ENCODE measurements at places on chromosomes 11 and 22.

DNA sequence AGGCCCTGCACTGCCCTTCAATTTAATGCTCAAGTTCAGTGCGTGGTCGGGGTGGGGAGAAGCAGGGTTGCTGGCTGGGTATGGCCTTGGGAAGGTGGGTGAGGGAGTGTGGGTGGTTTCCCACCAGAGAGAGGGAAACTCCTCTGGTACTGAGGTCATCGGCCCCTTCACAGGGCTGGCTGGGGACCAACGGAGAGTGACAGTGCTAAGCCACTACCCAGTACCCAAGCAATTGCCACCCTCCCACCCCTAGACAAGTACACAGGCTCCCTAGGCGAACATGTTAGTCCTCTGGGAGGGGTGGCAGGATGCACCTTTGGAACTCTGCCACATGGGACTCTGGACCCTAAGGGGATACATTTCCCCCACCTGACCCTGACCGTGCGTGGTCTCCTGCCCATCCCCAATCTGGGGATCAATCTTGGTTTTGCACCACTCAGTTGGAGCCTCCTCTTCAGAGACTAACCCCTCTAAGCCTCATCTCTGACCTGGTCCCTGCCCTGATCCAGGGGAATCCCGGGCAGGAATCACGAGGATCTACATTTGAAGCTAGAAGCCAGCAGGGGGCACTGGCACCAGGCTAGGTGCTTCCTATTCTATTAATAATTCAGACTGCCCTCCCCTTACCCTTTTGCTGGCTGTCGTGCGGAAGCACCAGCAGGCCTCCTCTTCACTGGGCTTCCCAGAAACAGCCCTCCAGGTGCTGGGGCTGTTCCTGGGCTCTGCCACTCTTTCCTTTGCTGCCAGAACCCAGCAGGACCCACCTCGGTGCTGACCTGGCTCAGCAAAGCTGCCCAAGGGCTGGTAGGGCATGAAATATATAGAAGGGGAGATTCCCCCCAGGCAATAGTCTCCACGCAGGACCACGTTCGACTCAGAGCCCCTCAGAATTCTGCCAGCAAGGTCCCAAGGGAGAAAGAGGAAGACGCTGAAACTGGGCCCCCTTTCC is 377.7 kb downstream of the TENM4 start:
- DNase-seq, result no peak

DNA sequence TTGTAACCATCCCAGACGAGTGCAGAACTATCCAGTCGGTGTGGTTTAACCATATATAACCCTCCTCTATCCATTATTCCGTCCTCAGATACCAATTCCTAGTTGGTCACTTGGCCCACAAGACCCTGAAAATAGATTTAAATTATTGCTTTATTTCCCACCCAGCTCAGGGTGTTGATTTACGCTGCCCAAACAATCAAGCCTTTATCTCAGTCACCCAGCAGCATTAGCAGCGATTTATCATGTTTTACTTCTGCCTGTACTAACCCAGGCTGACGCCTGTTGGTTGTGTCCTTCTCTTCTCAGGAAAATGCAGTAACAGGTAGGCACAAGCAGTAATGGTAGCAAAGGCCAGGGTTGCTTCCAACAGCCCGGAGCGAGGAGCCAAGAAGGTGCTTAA is 81.2 kb downstream of the DSCAML1 start:
- DNase-seq, result no peak

DNA sequence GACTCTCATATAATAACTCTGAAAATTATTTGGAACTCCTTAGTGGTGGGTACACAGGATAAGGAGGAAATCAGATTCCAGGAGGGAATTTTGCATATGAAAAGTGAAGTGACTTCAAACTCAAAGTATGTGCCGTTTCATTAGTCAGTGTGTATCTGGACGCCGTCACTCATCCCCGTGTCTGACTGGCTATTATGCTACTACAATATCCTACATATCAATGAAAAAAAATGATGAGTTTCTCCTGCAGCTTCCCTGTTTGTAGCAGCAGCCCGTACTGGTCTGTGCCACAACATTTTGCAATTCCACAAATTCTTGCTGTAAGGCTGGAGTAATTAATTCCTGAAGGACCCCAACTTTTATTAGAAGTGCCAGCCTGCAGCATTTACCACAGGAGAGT is 16.5 kb downstream of the WT1 start:
- DNase-seq, result no peak

DNA sequence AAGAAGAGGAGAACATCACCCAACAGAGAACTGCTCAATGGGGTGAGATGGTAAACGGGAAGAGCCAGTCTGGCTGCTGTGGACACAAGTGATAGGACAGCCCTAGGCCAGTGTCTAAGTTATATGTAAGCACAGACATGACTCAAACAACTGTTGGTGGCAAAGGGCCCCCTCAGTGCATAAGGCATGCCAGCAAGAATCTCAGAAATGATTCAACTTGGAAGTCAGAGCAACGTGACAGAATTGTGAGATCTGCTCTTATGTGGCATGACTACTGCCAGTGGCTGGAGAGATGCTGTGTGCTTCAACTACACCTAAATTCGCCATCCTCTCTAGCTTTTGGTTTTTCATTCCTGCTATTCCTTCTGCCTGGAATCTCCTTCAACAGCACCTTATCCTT is 7.4 kb downstream of the SLN start:
- DNase-seq, result no peak

DNA sequence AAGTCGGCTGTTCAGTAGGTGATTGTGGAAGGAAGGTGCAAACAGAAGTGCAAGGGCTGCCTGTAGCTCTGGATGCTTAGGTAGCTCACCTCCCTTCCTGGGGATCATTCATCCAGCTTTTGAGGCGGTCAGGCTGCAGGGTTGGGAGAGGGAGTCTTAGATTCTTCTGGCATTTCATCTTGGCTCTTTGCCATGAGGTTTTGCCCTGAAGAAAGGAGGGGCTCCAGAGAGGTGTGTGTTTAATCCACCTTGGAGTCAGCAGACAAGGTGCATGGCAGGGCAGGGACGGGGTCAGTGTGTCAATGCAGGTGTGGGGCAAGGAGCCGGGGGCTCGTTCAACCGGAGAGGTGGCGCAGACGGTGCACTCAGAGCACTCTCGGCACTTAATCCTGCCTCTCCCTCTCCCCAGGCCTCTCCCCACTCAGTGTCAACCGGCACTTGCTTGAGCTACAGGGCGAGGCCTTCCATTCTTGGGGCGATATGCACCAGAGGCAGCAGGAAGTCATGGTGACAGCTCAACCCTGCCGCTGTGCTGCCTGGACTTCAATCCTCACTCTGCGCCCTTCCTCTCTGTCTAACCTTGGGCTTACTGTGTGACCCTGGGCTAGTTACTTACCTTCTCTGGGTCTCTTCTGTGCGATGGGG is 7.2 kb downstream of the ADAMTS15 start:
- no peak for DNase-seq

- no peak for DNase-seq
These were observed 235.7 kb downstream of the BUD13 start for GRCh38 chr11:116537121-116537520.

GRCh38 chr22:42436404-42436803 is 4.2 kb upstream of the NFAM1 start:
- DNase-seq, result no peak

GRCh38 chr11:3123305-3123704 is 41.8 kb downstream of the OSBPL5 start:
- peak; percentile 94 for DNase-seq

DNA sequence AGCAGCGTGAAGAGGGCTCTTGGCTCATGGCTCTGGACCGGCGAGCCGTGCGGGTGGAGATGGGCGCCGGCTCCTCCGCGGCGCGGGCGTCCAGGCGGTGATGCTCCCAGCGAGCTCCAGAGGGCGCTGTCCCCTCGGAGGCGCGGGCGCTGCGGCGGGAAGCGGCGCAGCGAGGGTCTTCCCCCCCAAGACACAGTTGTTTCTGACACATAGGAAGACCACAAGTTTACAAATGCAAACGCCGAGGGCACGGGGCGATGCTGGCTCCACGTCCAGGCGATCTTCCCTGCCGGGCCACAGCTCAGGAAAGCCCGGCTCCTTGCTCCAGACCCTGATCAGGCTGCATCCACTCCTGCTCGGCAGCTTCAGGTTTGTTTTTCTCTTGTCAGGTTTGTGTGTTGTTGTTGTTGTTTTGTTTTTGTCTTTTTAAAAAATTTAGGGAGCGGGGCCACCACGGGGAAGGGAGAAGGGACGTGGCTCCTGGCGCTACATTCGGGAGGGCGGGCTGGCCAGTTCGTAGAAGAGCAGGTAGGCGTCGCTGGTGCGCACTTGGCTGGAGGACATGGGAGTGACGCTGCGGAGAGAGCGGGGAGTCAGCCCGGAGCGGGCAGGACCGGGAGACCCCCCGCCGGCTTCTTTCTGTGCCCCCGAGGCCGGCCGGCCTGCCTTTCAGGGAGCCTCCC is 10.0 kb upstream of the MFRP start:
- peak; percentile 92 for DNase-seq

DNA sequence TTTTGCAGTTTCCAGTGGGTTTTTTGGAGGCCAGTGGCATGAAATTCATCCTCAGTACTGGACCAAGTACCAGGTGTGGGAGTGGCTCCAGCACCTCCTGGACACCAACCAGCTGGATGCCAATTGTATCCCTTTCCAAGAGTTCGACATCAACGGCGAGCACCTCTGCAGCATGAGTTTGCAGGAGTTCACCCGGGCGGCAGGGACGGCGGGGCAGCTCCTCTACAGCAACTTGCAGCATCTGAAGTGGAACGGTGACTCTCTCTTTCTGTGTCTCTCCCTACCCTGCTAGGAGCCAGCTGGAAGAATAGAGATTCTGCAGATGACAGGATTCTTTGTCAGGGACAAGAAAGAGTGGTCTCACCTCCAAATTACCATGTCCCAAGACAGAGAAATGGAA is 25.5 kb downstream of the EHF start:
- DNase-seq, result no peak

- DNase-seq, result peak; percentile 81
These were observed 4.0 kb upstream of the MCAM start for GRCh38 chr11:119320776-119321524.

- DNase-seq, result no peak
These were observed 1001.0 kb upstream of the TENM4 start for GRCh38 chr11:80441821-80442220.

DNA sequence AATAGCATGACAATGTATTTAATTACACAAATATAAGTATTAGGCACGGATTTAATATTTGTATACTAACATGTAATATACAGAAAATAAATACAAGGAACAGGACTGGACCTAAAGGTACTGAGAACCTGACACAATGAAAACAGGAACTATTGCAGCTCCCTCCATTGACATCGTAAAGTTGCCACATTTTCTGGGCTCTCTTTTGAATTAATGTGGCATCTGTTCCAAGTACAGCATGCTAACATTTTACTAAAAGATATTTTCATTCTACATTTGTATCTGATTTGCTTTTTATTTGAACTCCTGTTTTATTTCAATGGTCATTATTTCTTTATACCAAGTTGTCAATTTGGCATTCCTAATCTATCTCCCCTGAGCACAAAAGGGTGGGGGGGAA is 15.3 kb downstream of the PHF21A start:
- no peak for DNase-seq

DNA sequence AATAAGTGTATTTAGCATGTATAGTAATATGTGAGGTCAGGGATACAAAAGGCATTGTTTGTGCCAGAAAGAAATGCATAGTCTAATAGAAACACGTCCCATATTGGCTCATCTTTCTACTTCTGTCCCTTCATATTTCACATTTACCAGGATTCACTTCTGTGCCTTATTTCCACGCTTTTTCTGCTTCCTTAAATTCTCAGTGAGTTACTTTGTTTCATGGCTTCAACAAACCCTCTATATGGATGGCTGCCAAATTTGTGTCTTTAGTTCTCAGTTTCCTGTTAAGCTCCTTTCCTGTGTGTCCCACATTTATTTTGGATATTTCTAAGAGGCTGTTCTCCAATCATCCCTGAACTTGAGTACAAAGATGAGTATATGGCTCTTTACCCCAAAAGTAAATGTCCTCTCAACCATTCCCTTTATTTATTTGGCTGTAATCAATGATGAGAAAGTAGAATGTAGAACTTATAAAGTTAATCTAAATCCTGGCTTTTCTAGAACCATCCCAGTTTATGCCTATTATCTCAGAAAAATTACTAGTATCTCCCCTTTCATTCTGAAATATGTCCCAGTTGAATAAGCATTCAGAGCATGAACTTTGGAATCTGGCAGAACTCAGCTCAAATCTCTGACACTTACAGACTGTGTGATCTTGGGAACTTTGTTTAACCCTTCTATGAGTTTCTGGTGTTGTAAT is 23.5 kb downstream of the OR8B12 start:
- no peak for DNase-seq

GRCh38 chr22:27206374-27207133 is 549.2 kb downstream of the MIAT start:
- no peak for DNase-seq

GRCh38 chr11:116192509-116193210 is 580.1 kb downstream of the BUD13 start:
- DNase-seq, result no peak

DNA sequence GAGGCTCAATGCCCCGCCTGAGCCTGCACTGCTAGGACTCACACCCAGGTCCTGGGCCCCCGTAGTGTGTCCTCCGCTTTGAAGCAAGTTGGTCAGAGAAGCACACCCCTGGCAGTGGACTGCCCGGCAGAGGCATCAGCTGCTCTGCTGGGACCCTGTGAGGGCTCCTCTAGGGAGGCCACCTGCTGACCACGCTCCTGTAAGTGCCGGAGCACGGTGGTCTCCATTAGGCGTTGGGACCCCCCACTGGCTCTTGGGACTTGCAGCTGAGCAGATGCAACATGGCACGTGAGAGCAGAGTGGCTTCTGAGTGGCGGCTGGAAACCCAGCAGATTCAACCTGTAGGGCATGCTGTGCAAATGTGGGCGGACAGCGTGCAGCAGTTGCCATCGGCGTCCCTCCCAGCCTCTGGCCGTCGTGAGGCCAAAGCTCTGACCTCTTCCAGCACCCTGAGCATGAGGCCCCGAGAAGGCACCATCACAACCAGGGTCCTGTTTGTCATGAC is 16.9 kb downstream of the MRGPRG start:
- peak; percentile 66 for DNase-seq

- DNase-seq, result no peak
These were observed 83.8 kb upstream of the ATXN10 start for GRCh38 chr22:45587638-45588505.

DNA sequence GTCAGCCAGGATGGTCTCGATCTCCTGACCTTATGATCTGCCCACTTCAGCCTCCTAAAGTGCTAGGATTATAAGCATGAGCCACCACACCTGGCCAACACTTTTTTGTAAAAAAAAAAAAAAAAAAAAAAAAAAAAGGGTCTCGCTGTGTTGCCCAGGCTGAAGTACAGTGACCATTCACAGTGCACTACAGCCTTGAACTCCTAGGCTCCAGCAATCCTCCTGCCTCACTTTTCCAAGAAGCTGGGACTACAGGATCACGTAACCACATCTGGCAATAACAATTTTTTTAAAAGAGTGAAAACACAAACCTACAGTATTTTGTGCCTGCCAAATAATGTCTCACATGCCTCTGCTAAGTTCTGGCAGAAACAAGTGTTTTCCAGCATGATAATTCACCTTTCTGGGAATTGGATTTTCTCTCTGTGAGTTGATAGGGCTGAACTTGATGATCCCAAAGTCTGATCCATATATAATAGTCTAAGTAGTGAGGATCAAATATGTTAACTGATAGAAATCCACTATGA is 30.6 kb downstream of the ADORA2A start:
- no peak for DNase-seq

All from suprapubic skin (tissue), 4 donors.